ENCODE measurements at places on chromosomes 13 and 19.

DNA sequence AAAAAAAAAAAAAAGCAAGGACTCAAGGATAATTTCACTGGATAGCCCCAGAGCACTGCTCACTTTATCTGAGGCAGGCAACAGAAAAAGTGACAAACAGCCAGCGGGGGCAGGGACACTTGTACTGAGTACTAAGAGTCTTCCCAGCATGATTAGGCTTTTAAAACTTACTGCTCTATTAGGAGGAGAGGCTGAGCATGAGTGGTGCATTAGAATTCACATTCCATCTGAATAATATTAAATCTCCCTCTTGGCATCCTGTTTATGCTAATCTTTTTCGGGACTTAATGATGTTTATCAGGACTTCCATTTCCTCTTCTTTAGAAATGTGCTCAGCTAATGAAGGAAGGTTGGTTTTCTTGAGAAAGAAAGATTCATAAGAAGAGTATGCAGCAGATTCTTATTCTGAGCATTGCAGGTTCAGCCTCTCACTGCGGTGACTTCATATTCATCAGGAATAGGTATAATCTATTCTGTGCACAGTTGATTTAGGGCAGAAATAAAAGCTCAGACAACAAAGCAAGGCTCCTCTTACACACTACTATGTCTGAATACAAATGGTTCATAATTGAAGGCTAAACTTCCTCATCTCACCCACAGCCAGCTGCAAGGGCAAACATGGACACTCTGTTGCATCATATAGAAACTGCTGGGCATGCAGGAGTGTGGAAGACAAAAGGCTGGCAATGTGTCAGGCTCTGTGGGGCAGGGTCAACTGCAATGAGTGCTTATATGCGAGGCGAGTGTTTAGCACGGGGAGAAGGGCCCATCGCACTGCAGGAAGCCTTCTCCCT, 107.0 kb downstream of the KL start:
- DNase-seq: no peak

- no peak for DNase-seq
Observed at GRCh38 chr19:6286676-6287075, 6.9 kb upstream of the MLLT1 start.

DNA sequence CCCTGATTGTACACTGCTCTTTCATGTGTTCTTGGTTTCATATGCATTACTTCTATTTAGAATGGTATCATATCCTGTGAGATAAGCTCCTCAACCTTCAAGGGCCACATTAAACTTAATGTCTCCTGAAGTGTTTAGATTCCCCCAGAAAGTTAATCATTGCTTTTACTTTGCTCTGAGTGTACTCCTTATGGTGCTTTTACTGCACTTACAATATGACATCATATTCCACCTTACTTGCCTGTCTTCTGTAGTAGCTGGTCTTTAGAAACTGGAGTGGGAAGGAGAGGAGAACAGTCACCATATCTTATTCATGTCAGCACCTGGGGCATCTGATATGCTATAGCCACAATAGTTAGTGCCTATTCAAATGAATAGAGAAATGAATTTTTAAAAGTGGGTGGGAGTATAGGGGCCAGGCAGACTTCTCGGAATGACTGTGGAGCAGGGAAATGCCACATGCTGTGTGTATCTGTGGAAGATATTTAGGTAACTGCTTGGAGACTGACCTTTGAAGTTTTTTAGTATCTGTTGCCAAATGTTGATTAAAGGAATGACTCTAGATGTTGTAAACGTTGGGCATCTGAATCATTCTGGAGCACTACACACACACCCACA, 40.2 kb downstream of the SLAIN1 start:
- DNase-seq: no peak

DNA sequence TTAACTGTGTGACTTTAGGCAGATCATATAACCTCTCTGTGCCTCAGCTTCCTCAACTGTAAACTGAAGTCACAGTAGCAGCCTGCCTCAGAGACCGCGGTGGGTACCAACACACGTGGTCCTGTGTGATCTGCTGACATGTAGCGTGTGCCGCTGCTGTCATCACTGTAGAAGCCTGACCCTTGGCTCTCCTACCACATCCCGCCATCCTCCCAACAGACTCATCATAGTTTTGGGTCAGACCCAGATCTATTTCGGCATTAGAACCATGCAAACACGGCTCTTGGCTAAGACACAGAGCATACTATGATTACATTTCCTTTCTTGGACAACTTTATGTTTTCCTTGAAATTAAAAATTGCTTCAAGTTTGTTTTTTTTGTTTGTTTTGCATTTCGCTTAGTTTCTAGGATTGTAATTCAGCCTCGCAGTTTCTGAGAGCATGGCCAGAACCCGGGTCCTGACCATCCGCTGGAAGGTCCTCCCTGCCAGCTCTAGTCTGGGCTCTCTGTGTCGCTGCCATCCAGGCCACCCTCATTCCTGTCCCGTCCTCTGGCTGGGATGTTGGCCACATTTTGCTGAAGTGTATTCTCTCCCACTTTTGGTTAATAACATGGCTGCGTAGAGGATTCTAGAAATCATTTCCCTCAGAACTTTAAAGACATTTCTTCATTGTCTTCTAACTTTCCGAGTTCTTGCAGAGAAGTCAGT, 53.0 kb downstream of the GGACT start:
- no peak for DNase-seq

GRCh38 chr13:95516021-95516420, 36.5 kb upstream of the CLDN10 start:
- DNase-seq: no peak

DNA sequence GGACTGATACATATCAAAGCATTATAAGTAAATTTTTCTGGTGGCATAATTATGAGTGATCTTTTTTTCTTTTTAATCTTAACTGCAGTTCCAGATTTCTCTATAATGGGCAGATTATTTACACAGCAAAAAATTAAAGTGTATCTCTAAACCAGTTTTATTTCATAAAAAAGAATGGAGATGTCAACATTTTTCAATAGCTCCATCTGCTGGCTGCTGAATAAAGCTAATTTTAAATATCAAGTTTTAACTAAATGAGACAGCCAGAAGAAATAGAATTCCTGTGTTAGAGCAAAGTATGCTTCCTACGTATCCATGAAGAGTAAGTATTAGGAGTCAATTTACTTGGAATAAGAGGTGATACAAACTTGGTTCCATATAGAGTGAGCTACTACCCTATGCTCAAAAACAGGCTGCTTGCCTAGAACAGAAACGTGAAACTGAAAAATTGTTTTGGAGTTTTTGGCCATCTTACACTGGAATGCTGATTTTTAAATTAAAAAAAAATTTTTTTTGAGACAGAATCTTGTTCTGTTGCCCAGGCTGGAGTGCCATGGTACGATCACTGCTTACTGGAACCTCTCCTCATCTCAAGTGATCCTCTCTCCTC, 5.0 kb upstream of the PDS5B start:
- no peak for DNase-seq

DNA sequence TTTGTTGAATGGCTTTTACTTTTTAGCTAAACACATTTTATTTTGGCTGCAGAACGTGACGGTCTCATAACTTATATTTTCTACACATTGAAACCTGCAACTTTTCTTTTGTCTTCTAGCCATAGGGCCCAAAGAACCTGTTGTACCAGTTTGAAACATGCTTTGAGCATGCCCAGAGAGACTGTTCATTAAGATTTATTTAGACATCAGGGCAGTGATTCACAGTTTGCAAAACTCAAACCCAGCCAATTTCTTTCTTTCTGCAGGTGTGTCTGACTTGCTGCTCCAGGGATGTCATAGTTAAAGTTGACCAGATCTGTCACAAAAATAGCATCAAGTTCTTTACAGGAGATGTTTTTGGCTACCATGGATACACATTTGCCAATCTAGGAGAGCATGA, 22.0 kb downstream of the SAE1 start:
- no peak for DNase-seq
